ENCODE measurements at places on chromosomes 1 and 21.
A peak's percentile ranks its signal among the peaks of the same experiment; 100 is the strongest.

GRCh38 chr1:31244326-31244725 is 4.6 kb upstream of the NKAIN1 start:
- H3K4me3 ChIP-seq: no peak overlapping the region
- H3K4me1 ChIP-seq: peaks cover 1% of the 10 kb centered on the region
- peaks cover 23% of the 10 kb centered on the region for H3K27me3 ChIP-seq

DNA sequence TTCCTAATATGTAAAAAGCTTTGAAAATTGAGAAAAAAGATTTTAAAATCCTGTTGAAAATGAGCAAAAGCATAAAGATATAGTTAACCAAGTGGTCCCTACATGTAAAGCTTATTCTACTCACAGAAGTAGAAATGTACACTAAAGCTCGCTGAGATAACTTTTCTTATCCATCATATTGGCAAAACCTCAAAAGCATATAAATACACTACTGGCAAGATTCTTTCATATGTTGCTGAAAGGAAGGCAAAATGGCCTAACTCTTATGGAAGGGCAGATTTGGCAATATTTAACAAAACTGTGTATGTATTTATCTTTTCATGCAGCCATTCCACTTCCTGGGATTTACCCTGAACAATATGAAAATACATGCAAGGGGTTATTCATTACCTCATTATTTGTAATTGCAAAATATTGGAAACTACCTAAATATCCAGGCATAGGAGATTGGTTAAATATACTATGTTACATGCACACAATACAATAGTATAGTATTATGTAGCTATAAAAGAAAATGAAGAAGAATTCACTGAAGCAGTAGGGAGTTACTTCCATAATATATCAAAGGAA is 43.2 kb upstream of the LYPLAL1 start:
- H3K27me3 ChIP-seq: peaks cover 13% of the 10 kb centered on the region
- no peak for DNase-seq
- H3K36me3 ChIP-seq: peaks cover 4% of the 10 kb centered on the region
- no peak overlapping the region for H3K4me3 ChIP-seq
- no peaks in the 10 kb centered on the region for H3K4me1 ChIP-seq
- no peak overlapping the region for H3K27ac ChIP-seq

GRCh38 chr1:48602349-48602748 is 130.3 kb upstream of the SPATA6 start:
- no peak overlapping the region for H3K27ac ChIP-seq
- no peaks in the 10 kb centered on the region for H3K27me3 ChIP-seq
- no peaks in the 10 kb centered on the region for H3K36me3 ChIP-seq
- DNase-seq: no peak

DNA sequence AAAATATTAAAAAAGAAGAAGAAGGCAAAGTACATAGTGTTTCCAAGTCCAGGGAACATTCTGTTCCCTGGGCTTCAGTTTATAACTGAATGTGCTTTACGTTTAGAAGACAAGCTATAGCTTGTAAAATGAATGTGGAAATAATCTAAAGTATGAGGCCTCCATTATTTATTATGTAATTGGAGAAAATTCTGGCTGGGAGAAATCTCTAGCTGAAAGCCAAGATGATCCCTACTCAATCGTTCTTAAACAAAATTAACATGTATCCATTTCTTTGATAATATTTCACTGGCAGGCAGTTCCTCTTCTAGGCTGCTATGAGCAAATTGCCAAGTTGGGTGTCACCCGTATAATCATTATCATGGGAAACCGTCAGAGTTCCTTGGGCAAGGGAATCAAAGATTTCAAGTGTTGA is 52.2 kb upstream of the ETS2 start:
- H3K27ac ChIP-seq: no peak overlapping the region
- H3K36me3 ChIP-seq: peaks cover 6% of the 10 kb centered on the region
- DNase-seq: no peak
- peaks cover 5% of the 10 kb centered on the region for H3K27me3 ChIP-seq
- peaks cover 10% of the 10 kb centered on the region for H3K4me1 ChIP-seq

GRCh38 chr1:182589931-182590330 is 875 bp upstream of the RNASEL start:
- no peaks in the 10 kb centered on the region for H3K27me3 ChIP-seq
- H3K27ac ChIP-seq: peak overlapping the region; percentile 100
- peaks cover 33% of the 10 kb centered on the region for H3K4me1 ChIP-seq
- peaks cover 21% of the 10 kb centered on the region for H3K36me3 ChIP-seq
- H3K4me3 ChIP-seq: peak overlapping the region; percentile 100

- H3K4me3 ChIP-seq: no peak overlapping the region
- H3K36me3 ChIP-seq: no peaks in the 10 kb centered on the region
- H3K27me3 ChIP-seq: no peaks in the 10 kb centered on the region
- no peaks in the 10 kb centered on the region for H3K4me1 ChIP-seq
- no peak for DNase-seq
Observed at GRCh38 chr1:103582464-103582863, 11.1 kb downstream of the AMY2B start.

DNA sequence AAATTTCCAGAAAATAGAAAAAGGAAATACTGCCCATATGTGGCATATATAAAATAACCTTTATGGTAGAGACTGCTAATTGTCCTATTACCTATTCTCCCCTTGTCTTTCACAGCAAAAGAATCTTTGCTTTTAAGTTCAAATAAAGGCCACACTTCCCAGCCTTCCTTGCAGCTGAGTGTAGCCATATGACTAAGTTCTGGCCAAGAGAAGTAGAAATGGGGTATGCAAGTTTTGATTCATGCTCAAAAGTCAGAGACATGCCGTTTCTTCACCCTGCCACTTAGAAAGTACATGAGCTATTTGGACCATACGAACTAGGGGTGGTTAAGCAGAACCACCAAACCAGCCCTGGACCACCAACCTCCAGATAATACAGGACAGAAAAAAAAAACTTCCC is 18.3 kb upstream of the S100A2 start:
- no peaks in the 10 kb centered on the region for H3K36me3 ChIP-seq
- H3K27me3 ChIP-seq: peaks cover 23% of the 10 kb centered on the region
- H3K4me3 ChIP-seq: no peak overlapping the region

DNA sequence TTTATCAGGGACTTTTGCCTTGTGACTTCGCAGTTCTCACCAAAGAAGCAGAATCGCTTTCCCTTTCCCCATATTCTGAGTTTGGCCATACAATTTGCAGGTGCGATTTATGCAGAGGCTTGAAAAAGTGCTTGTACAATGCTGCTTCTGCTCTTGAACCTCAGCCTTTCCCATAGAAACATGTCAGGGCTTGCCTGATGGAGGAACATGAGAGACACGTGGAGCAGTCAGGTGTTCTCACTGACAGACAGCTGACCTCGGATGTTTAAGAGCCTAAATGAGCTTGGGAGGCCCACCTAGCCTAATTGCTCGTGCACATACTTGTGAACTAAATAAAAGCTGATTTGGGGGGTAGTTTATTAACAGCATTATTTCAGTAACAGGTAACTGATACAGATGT is 290.0 kb downstream of the S1PR1 start:
- no peak for DNase-seq
- no peaks in the 10 kb centered on the region for H3K36me3 ChIP-seq
- no peak overlapping the region for H3K4me3 ChIP-seq
- peaks cover 27% of the 10 kb centered on the region for H3K27me3 ChIP-seq

DNA sequence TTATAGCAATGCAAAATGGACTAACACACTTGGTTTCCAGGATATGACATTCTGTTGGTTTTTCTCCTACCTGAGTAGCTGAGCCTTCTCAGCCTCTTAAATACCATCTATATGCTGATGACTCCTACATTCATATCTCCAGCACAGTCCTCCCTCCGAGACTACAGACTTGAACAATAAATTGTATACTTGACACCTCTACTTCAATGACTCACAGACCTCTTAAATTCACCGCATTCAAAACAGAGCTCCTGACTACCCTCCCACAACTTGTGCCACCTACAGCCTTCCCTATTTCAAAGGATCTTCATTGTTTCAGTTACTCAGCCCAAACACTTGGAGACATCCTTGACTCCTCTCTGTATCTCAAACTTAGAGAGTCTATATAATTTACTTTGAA is 66.8 kb upstream of the ASB17 start:
- no peaks in the 10 kb centered on the region for H3K4me1 ChIP-seq
- H3K27ac ChIP-seq: no peak overlapping the region
- no peaks in the 10 kb centered on the region for H3K27me3 ChIP-seq
- no peak for DNase-seq
- no peak overlapping the region for H3K4me3 ChIP-seq

- H3K27ac ChIP-seq: peak overlapping the region; percentile 99
- H3K4me1 ChIP-seq: peaks cover 31% of the 10 kb centered on the region
- peaks cover 14% of the 10 kb centered on the region for H3K36me3 ChIP-seq
- no peak for DNase-seq
Observed at GRCh38 chr1:84689514-84690396, 506 bp downstream of the SSX2IP start.

GRCh38 chr1:242139442-242139841 is 140.5 kb upstream of the MAP1LC3C start:
- no peaks in the 10 kb centered on the region for H3K36me3 ChIP-seq
- no peak for DNase-seq
- no peak overlapping the region for H3K4me3 ChIP-seq
- no peaks in the 10 kb centered on the region for H3K4me1 ChIP-seq
- no peak overlapping the region for H3K27ac ChIP-seq

DNA sequence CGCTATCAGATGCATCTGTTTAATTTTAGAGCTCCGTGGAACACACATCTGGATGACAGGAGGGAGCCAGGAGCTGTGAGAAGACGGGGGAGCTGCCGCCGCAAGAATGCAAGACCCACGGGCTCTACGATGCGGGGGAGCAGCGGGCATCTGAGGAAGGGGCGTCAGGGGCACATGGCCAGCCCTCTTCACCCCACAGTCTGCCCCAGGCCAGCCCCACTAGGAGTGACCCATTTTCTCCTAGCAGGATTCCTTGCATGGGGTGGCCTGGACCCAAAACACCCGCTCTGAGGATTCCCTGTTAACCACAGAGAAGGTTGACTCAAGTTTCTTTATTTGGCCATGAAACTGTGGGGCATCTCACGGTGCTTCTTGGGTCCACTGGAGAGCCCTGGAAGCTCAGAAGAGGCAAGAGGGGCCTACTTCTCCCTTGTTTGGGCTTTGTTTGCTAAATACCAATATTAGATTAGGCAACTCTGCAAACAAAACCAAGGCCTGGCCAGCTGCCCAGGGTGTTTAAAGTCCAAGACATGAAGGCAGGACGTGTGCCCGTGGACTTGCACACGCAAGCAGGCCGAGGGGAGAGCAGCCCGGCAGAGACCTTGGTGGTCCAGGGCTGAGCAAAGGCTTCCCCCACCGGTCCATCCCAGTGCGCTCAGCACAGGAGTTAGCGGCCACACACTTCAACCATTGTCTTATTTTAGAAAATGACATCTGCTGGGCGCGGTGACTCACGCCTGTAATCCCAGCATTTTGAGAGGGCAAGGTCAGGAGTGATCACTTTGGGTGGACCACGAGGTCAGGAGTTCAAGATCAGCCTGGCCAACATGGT is 89.8 kb downstream of the DHRS3 start:
- no peaks in the 10 kb centered on the region for H3K27me3 ChIP-seq
- H3K27ac ChIP-seq: no peak overlapping the region
- H3K36me3 ChIP-seq: no peaks in the 10 kb centered on the region
- peaks cover 5% of the 10 kb centered on the region for H3K4me1 ChIP-seq
- H3K4me3 ChIP-seq: no peak overlapping the region
- DNase-seq: no peak

GRCh38 chr1:156786640-156787039 is 19.3 kb downstream of the PRCC start:
- peaks cover 65% of the 10 kb centered on the region for H3K36me3 ChIP-seq
- no peak overlapping the region for H3K4me3 ChIP-seq
- H3K27me3 ChIP-seq: no peaks in the 10 kb centered on the region
- no peak for DNase-seq

GRCh38 chr1:30969903-30970302 is 61.3 kb upstream of the SDC3 start:
- DNase-seq: no peak
- H3K27me3 ChIP-seq: no peaks in the 10 kb centered on the region
- H3K4me3 ChIP-seq: no peak overlapping the region
- peaks cover 18% of the 10 kb centered on the region for H3K4me1 ChIP-seq

- no peaks in the 10 kb centered on the region for H3K36me3 ChIP-seq
- no peaks in the 10 kb centered on the region for H3K4me1 ChIP-seq
- no peak overlapping the region for H3K27ac ChIP-seq
Observed at GRCh38 chr21:37619464-37619974, 252.9 kb downstream of the DYRK1A start.

DNA sequence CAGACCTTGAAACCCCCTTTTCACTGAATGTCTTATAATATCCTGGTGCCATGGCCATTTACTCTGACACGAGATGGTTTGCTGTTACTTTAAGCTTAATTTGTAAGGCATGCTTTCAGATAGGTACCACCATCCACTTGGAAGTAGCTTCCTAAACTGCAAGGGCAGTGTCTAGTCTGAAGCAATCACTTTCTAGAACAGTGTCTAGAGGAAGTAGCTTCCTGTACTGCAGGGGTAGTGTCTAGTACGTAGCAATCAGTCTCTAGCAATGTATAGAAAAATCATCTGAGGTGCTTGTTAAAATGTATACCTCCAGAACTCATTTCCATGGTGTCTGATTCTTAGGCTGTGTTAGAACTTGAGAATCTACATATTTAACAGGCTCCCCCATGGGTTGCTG is 42.5 kb downstream of the ZBTB40 start:
- no peak overlapping the region for H3K27ac ChIP-seq
- DNase-seq: no peak
- peaks cover 34% of the 10 kb centered on the region for H3K36me3 ChIP-seq

DNA sequence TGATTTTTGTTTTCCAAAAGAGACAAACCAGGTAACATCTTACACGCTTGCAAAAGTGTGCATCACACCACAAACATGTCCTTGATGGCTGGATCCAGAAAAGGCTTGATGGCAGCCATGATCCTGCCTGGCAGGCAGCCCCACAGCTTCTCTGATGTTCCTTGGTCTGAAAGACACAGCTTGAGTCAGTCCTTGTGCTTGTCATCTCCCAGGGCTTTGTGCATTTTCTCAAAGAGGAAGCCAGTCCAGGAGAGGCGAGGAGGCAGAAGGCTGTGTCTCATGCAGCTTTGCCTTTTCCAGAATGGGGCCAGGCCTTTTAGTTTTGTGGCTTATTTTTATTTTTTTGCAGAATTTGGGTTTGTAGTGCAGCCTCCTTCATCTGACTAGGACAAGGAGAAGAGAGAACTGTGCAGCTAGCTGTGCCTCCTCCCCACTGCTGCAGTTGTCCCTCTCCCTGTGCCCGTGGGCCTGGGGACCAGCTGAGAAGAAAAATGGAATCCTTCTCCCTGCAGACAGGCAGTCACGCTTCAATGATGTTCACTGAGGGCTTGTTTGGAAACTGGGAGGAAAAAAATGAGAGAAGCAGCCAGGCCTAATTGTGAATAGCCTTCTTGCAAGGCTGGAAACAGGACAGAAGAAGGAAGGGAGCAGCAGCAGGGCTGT is 7.4 kb downstream of the FNDC5 start:
- H3K36me3 ChIP-seq: peaks cover 10% of the 10 kb centered on the region
- DNase-seq: no peak
- H3K27ac ChIP-seq: peak overlapping the region; percentile 72
- no peaks in the 10 kb centered on the region for H3K27me3 ChIP-seq
- H3K4me3 ChIP-seq: no peak overlapping the region
- peaks cover 5% of the 10 kb centered on the region for H3K4me1 ChIP-seq

DNA sequence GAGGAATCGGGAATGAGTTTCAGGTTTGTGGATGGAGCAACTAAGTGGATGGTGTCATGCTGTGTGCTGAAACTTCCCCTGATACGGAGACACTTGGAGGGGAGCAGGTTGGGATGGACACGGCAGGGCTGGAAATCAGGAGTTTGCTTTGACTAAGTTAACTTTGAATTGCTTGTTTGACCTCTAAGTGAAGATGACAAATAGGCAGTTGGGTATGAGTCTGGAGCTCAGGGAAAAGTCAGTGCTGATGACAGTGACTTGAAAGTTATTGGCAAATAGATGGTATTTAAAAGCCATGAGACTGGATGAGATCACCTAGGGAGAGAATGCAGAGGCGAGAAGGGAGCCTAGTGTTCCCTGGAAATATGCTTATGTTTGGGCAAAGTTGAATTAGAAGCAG is 12.8 kb upstream of the ZSCAN20 start:
- H3K36me3 ChIP-seq: peaks cover 4% of the 10 kb centered on the region
- H3K27me3 ChIP-seq: peaks cover 29% of the 10 kb centered on the region
- no peaks in the 10 kb centered on the region for H3K4me1 ChIP-seq
- no peak overlapping the region for H3K4me3 ChIP-seq
- DNase-seq: no peak
- H3K27ac ChIP-seq: no peak overlapping the region

All from effector memory CD8-positive, alpha-beta T cell (primary cell).